Activated CD4-positive, alpha-beta T cell treated with anti-CD3 and anti-CD28 coated beads, Interleukin-2, amount 10 ng/mL, durations not matched to agents 7 days and 5 days (primary cell): ENCODE measurements at places on chromosomes 12 and 14. TPM values are rescaled to one million over a fixed set of nuclear protein-coding genes. Genes with fewer than 3 reads are reported as not detected.

Gene MUCL1
- not detected for total RNA-seq

Gene SIX4
- 0.08 TPM for total RNA-seq

Gene GUCY2C
- not detected for total RNA-seq

Gene IFNG-AS1
- total RNA-seq = not detected

Gene BCL7A
- 8.5 TPM for total RNA-seq

Gene CFAP54
- 0.40 TPM for total RNA-seq

Gene APOLD1
- 14.4 TPM for total RNA-seq

Gene ZNF740
- 38.9 TPM for total RNA-seq

Gene FAIM2
- total RNA-seq = 0.33 TPM

Gene SMIM41
- not detected for total RNA-seq

Gene TSHR
- total RNA-seq = 1.0 TPM

Gene STK38L
- 18.2 TPM for total RNA-seq

Gene IKZF4
- 15.7 TPM for total RNA-seq

Gene KCNMB4
- total RNA-seq = 0.79 TPM

Gene FOXA1
- not detected for total RNA-seq

Gene RND1
- 1.2 TPM for total RNA-seq

Gene RERG
- 0.17 TPM for total RNA-seq

Gene APOF
- total RNA-seq = not detected

Gene MYH6
- 0.08 TPM for total RNA-seq

Gene ADSS1
- total RNA-seq = 1.2 TPM

Gene LIN52
- total RNA-seq = 13.0 TPM

Gene ATXN3
- 28.8 TPM for total RNA-seq

Gene NELL2
- total RNA-seq = 43.6 TPM

Gene CLEC9A
- not detected for total RNA-seq

Gene ZNF385A
- total RNA-seq = 1.3 TPM

Gene KRT82
- not detected for total RNA-seq

Gene BLOC1S1
- total RNA-seq = 164 TPM

Gene TMEM229B
- 25.1 TPM for total RNA-seq

Gene METAP2
- 68.0 TPM for total RNA-seq

Gene KIF21A
- total RNA-seq = 13.1 TPM

Gene BDKRB1
- total RNA-seq = not detected

Gene ZDHHC22
- not detected for total RNA-seq

Gene GPR132
- 44.2 TPM for total RNA-seq

Gene TTC9
- total RNA-seq = 16.7 TPM

Gene KRT5
- total RNA-seq = not detected

Gene PRIMA1
- not detected for total RNA-seq
